Effector CD4-positive, alpha-beta T cell (primary cell): ENCODE measurements at places on chromosomes 6 and 20.

DNA sequence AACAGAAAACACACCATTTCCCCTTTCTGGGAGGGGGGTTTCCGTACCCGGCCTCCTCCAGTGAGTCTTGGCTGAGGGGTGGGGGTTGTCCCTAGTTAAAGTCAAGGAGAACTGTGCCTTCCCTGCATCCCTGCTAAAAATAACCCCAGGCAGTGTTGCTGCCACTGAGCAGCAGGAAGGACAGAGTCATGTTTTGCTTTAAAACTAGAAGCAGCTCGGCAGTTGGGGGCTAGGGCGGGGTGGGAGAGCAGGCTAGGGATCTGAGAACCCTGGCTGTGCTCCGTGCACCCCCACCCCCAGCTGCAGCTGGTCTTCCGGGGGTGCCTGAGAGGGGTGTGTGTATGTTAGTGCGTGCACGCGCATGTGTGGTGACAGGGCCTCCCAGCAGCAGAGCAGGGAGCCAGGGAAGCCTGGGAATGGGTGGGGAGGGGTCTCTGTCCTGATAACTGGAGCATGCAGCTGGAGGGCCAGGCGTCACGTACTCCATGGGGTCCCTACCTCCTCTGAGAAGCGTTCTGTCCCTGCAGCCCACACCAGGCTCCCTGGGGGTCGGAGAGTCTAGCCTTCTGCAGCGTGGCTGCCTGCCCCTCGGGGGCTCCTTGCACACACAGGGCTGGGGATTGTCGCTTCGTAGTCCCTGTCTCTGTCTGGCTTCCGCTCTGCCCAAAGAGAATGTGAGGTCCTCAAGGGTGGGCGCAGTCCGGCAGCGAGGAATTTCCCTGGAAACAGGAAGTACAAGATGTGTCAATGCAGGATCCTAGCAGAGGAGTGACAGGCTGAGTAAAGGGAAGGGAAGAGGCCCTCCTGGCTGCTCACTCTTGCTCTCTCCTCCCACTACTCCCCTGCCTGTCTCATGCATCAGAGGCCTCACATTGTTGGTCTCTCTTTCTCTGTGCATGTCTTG, 16.8 kb upstream of the ARMC12 start:
- DNase-seq, result no peak

- no peak for DNase-seq
These were observed 142.0 kb upstream of the SOX4 start for GRCh38 chr6:21451546-21452013.

DNA sequence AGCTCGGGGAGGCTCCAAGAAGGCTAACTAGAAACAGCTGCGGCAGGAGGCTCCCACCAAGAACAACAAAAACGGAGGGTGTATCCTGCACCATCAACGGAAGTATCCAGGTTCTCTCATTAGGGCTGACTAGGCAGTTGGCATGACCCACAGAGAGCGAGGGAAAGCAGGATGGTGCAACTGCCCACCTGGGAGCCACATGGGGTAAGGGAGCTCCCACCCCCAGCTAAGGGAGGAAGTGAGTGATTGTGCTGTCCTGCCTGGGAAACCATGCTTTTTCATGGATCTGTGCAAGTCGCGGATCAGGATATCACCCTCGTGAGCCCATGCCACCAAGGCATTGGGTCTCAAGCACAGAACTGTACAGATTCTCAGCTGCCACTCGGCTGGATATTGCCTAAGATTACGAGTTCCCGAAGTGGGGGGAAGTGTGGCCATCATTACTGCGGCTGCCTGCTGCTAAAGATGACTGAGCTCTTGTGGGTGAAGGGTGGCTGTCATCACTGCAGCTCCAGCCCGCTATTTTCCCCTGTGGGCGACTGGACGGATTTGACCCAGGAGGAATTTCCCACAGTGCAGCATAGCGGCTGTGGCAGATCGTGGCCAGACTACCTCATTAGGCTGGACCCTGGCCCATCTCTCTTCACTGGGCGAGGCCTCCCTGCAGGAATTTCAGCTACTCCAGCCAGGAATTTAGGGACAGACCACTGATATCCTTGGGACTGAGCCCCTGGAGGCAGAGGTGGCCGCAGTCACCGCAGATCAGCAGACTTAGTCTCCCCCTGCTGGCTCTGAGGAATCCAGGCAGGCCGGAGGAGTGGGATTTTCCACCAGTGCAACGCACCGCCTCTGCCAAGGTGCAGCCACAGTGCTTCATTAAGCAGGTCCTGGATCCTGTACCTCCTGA, 515.7 kb downstream of the FRK start:
- no peak for DNase-seq

DNA sequence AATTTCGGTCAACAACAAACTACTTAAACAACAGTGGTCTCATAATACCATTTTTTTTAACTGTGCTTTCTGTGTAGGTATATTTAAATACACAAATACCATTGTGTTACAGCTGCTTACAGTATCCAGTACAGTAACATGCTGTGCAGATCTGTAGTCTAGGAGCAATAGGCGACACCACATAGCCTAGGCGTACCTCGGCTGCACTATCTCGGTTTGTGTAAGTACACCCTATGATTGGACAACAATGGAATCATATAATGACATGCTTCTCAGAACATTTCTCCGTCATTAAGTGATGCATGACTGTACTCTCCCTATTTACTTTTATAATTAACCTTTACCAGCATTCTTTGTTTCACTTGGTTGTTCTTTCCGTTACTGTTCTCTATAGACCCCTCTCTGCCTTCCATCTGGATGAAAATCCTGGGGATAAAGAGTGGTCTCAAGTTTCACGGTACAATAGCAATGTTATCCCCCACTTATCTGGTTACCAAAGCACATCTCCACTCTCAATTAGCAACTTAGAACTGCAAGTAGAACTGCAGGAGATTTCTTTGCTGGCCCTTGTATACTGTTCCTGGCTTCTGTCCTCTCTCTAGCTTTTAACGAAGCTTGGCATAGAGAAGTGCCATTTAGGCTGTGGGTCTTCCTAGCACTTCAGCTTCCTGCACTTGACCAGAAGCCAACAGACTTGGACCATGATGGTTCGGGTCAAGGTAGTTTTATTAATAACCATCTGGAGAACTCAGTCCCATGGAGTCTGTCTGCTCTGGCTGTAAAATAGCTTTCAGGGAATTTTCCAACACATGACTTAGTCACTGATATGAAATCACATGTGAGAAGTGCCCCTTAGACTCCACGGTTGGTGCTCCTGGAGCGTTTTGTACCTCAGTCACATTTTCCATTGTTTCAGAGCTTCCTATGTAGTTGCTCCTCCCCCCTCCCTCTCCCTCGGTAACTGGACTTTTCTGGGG, 80.4 kb upstream of the POPDC3 start:
- no peak for DNase-seq

- peak; percentile 24 for DNase-seq
These were observed 121.5 kb upstream of the NEDD9 start for GRCh38 chr6:11353921-11354389.

GRCh38 chr20:63351811-63352591, 9.1 kb downstream of the CHRNA4 start:
- no peak for DNase-seq

DNA sequence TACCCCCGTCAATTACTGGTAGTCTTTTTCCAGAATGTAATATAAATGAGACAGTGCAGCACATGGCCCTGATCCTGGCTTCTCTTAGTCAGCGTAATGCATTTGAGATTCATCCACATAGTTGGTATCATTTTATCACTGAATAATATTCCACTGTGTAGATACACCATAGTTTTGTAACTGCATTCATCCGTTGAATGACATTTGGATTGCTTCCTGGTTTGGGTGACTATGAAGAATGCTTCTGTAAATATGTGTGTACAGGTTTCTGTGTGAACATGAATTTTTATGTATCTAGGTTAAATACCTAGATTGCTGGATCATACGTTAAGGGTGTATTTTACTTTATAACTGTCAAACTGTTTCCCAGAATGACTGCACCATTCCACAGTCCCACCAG, 62.6 kb upstream of the STMND1 start:
- no peak for DNase-seq

DNA sequence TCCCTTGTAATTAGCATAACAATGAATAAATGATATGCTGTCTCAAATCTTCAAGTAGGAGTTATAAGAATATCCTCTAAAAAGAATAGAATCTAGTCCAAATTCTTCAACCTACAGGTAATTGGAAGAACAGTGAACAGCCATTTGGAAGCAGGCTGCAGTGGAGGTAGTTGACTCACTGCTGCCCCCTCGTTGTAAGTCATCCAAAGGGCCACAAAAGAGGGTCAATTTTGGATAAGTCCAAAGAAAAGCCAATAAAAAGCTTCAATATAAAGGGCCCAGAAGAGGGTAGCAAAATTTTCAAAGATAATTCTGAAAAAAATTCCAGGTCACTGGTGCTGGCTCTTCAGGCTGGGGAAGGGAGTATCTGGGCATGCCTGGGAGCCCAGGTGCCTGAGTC, 60.8 kb upstream of the SSTR4 start:
- DNase-seq, result no peak

GRCh38 chr6:31969712-31970603, 2.0 kb downstream of the DXO start:
- DNase-seq, result no peak

- no peak for DNase-seq
These were observed 106.5 kb downstream of the BACH2 start for GRCh38 chr6:90190131-90190530.

DNA sequence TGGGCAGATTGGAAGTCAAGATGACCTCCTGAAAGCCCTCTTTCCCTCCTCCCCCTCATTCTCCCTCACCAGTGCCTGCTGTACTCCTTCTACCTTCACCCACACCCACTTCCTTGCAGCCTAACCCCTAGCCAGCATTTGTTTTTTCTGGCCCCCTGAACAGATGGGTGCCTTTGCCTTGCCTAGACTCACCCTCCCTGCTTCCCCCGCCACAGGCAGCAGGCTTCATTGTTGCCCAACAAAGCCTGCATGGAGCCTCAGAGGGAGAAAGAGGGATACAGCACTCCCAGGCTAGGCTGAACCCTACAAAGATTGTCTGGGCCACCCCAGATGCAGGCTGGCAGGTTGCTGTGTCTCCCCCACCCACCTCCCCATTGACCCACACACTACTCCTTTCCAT, 2.7 kb downstream of the MOCS1 start:
- no peak for DNase-seq
